ENCODE measurements at places on chromosomes 2 and 18.
A peak's percentile ranks its signal among the peaks of the same experiment; 100 is the strongest.

GRCh38 chr2:25491966-25492532 is 150.3 kb upstream of the DNMT3A start:
- no peak overlapping the region for H3K4me3 ChIP-seq
- no peaks in the 10 kb centered on the region for H3K36me3 ChIP-seq
- no peak overlapping the region for H3K27ac ChIP-seq
- H3K4me1 ChIP-seq: no peaks in the 10 kb centered on the region
- no peak for DNase-seq

GRCh38 chr2:70094978-70095719 is 7.9 kb downstream of the PCBP1 start:
- peak overlapping the region; percentile 2 for H3K4me3 ChIP-seq
- peak overlapping the region; percentile 82 for H3K27ac ChIP-seq
- no peaks in the 10 kb centered on the region for H3K27me3 ChIP-seq
- DNase-seq: no peak
- H3K4me1 ChIP-seq: peaks cover 15% of the 10 kb centered on the region
- H3K36me3 ChIP-seq: no peaks in the 10 kb centered on the region

GRCh38 chr2:11166476-11166875 is 11.2 kb downstream of the SLC66A3 start:
- H3K4me1 ChIP-seq: no peaks in the 10 kb centered on the region
- no peaks in the 10 kb centered on the region for H3K27me3 ChIP-seq
- no peak for DNase-seq
- H3K27ac ChIP-seq: no peak overlapping the region

- DNase-seq: no peak
- H3K36me3 ChIP-seq: peaks cover 16% of the 10 kb centered on the region
- H3K27me3 ChIP-seq: no peaks in the 10 kb centered on the region
- no peak overlapping the region for H3K4me3 ChIP-seq
These were observed 104.8 kb downstream of the SP100 start for GRCh38 chr2:230520875-230521155.

- no peaks in the 10 kb centered on the region for H3K4me1 ChIP-seq
- no peaks in the 10 kb centered on the region for H3K27me3 ChIP-seq
- no peak for DNase-seq
- no peaks in the 10 kb centered on the region for H3K36me3 ChIP-seq
- no peak overlapping the region for H3K27ac ChIP-seq
These were observed 9.0 kb downstream of the EPB41L3 start for GRCh38 chr18:5534845-5535244.

DNA sequence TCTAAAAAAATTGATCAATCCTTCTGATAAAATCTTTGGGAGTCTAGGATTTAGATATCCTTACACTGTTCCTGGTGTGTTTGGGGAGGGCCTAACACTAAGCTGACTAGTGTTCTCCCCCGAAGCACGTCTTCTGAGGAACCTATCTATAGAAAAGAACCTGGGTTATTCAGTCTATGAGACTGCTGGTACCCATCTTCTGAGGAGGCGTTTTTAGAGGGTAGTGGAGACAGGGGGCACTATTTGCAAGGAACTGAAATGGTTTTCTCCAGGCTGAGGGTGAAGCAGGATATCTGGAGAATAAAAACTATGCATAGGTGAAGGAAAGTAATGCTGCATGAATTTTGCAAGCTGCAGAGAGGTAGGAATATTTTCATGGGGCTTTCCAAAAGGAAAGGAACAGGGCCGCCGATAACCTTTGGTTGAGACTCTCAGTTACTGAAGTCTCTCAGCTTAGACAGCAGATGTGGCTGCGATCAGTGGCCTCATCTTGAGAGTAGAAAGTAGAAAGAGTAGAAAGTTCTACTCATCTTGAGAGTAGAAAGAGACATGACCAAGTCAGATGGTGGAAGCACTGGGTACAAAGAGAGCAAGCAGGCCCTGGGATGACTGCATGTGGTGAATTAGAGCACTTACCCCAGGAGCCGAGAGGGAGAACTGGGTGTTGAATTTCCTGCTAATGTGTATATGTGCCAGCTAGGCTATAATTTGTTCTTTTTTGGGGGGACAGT is 31.8 kb upstream of the KCNE4 start:
- H3K27me3 ChIP-seq: no peaks in the 10 kb centered on the region
- H3K27ac ChIP-seq: no peak overlapping the region
- no peaks in the 10 kb centered on the region for H3K36me3 ChIP-seq
- H3K4me3 ChIP-seq: no peak overlapping the region

GRCh38 chr2:224363281-224363680 is 38.6 kb downstream of the FAM124B start:
- no peak for DNase-seq
- H3K36me3 ChIP-seq: no peaks in the 10 kb centered on the region
- no peak overlapping the region for H3K27ac ChIP-seq
- no peaks in the 10 kb centered on the region for H3K4me1 ChIP-seq
- no peaks in the 10 kb centered on the region for H3K27me3 ChIP-seq

GRCh38 chr18:9101730-9102507 is 580 bp upstream of the NDUFV2 start:
- DNase-seq: no peak
- peak overlapping the region; percentile 91 for H3K27ac ChIP-seq
- peaks cover 56% of the 10 kb centered on the region for H3K4me1 ChIP-seq
- H3K36me3 ChIP-seq: no peaks in the 10 kb centered on the region
- H3K4me3 ChIP-seq: peak overlapping the region; percentile 61

All from esophagus muscularis mucosa (tissue), 4 donors.